ENCODE measurements at places on chromosomes 3 and 15.

GRCh38 chr15:77052556-77052955 lies 18.4 kb downstream of the TSPAN3 start:
- DNase-seq: no peak

DNA sequence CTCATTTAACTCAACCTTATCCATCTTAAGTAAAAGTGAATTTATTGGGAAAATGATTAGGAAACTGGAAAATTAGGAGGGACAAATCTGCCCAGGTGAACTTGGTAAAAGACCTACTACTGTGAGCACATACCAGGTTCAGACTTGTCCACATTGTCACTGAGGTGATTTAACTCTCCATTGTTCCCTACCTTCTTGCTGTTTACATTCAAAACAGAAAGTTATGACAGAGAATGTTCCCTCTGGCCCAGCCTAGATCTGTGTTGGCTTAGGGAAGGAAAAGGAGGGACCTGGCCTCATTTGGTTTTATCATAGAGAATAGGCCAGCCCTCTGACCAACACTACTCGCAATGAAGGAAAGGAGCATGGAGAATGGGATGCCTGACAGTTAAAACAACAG lies 117.6 kb downstream of the SATB1 start:
- no peak for DNase-seq

DNA sequence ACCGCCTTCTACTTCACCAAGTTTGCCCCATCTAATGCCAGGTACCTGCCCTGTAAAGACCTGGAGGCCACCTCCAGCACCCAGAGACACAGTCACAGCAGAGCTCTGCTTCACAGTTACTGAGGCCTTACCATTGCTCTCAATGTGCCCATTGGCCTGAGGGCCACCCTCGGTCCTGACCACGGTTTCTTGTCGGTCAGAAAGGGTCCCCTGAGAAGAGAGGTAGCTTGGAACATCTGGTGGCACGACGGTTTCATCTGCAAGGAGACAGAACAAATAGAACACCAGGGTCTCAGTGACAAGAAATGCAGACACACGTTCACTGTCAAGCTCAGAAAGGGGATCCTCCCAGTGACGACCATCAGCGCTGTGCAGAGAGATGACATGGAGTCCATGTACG lies 118.7 kb downstream of the LRIG1 start:
- no peak for DNase-seq

DNA sequence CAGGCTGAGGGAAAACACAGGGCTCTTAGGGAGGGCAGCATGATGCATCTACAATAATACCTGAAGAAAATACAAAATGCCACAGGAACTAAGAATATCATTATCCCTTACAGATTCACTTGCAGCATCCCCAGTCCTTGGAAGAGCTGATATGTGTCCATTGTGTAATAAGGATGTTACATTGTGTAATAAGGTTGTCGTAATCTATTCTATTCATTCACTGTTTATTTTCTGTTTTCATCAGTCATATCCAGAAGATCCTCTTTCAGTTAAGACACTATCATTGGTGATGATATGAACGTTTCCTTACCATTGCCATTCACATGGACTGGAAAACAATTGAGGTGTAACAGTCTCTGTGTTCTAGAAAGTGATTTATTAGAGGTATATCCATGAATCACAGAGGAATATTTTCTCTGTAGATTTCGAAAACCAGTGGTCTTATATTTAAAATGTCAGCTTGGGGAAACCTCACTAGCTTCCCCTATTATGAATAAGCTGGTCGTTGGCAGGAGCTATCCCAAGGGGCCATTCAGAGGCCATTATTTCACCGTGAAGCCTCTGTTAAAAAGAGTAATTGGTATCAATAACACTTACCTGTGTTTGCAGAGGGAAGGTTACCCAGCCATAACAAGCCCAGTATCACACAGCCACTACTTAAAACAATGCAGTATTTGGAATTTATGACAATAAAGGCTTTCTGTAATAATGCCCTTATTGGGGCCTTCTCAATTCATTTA lies 241.1 kb downstream of the ZNF385D start:
- DNase-seq: no peak

DNA sequence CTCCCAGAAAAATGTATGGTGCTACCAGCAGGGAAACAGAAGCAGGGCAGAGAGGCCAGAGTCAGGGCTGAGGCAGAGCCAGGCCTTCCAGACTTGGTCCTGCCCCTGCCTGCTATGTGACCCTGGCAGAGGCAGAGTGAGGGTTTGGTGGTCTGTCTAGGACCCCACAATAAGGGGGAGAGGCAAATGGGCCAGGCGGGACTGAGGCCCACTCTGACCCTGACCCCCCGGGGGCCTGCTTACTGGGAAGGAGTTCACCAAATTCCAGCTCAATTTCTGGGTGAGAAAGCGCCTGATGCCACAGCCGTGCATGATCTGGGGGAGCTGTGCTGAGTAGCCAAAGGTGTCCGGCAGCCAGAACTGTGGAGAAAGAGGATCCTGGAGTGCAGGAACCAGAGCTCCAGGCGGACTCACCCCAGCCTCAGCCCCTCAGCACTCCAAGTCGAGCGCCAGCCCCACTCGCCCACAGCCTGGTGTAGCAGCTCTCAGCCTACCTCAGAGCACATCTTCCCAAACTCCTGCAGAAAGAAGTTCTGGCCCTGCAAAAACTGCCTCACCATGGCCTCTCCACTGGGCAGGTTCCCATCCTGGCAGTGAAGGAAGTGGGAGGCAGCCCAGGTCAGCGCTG lies 6.9 kb downstream of the MAN2C1 start:
- no peak for DNase-seq

- DNase-seq: no peak
Measured at GRCh38 chr3:188594139-188594538, 440.2 kb downstream of the LPP start.

GRCh38 chr3:17852217-17852616 lies 109.8 kb upstream of the TBC1D5 start:
- peak; percentile 4 for DNase-seq
